Hematopoietic multipotent progenitor cell treated with erythropoietin and hydrocortisone succinate and interleukin-3 and kit ligand, for 17 days (in vitro differentiated cells): ENCODE measurements at places on chromosomes 1 and 21.

- DNase-seq: no peak
Observed at GRCh38 chr1:160460683-160461287, 60.4 kb downstream of the VANGL2 start.

DNA sequence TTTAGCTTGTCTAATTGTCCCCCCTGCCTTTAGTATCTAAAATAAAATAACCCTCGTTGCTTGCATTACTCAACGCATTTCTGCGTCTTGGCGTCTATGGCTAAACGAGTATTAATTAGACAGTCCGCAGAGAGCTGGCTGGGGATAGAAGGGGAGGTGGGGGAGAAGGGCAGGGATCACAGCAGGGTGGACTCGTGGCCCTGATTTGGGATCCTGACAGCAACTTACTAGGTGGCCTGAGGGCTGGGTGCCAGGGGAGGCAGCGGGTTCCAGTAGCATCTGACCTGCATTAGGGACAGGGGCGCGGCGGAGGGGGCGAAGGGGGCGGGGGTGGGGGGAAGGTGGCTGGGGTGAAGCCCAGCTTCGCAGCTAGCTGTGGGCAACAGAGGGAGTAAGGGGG, 1.1 kb upstream of the BACE2 start:
- no peak for DNase-seq

- no peak for DNase-seq
Observed at GRCh38 chr21:38170283-38170682, 86.5 kb upstream of the KCNJ15 start.

DNA sequence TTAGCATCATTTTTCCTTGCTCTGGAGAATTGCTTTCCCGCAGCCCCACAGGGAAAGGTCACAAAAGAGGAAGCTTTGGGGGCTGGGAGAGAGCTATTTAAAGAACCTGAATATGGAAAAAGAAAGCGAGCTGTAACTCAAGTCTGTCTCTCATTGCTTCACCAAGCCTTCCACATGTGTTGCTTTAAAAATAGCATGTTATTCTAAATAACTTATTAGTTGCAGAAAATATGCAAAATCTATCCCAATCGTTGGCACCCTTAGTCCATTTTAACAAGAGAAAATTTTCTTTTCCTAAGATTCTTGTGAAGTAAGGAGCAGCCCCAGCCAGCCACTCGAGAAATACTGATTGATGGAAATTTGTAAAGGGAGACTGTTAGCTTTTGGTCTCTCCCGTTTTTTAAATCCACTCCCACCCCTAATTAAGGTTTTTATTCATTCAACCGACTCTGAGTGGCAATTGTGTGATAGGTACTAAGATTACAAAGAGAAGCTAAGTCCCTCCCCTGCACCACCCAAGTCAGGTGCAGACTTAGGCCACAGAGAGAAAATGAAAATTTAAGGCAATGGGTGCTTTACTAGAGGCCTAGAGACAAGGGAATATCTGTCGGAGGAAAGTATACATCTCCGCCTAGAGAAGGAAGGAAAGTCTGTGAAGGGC, 802 bp downstream of the CYP4X1 start:
- no peak for DNase-seq

GRCh38 chr1:185896863-185897262, 162.7 kb downstream of the HMCN1 start:
- no peak for DNase-seq

DNA sequence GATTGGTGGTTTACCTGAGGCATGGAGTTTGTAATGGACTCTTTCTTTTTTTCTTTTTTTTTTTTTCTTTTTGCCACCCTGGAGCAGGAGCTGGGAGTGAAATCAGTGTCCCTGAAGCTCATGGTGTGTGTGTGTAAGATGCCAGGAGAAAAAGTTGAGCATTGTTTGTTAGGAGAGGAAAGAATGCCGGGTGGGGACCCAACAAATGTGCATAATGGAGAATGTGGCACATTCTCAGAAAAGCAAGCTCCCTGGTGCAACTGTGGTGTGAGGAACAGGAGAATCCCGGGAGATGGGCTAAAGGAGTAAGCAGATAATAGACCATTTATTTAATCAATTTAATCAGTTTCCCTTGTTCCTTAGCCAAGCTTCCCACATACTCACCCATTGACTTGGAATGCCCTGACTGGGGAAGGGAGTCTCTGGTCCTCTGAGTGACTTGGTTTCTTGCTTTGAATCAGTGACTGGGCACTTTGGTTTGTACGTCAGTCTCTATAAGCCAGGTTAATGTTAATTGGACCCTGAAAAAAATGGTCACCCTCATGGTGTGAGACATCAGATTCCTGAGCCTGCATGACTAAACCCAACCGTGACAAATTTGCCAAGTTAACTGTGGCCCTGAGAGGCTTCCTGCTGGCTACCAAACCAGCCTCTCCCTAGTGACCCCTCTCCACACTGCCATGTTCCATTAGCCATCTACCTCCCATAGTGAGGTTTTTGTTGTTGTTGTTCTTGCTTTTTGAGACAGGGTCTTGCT, 43.9 kb upstream of the ITPKB start:
- no peak for DNase-seq

DNA sequence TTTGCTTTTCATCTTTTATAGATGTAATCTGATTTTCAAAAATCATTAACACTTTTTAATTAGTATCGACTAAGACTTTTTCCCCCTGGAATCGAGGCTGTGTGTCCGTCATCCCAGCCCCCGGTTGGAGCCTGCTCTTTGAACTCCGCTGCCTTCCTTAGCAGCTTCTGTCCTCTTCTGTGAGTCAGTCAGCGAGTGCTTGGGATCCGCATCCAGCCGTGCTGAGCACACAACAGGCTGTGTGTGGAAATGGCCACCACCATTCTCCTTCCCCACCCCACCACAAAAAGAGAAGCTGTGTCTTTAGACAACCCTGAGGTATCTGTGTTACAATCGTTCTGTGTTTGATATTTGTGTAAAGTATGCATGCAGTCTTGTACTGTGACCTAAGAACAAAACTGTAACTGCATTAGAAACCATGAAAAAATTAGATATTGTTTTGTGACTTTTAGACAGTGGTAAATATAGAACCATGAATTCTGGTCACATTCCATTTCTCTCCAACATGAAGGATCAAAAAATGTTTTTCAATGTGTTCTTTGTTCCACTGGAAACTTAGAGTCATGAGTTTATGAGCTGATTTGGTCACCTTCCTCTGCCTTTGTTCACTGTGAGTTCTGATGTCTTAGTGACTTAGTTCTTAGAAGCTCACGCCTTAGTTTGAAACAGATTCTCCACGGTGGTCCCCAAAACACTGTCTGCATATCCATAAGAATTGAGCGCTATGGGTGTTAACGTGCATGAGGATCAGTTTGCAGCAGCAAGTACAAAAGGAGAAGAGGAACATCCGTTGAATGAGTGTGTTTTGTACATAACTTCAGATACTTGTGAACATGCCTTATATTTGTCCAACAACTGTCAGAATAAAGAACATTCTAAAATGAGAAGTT, 64.7 kb downstream of the VPS26C start:
- DNase-seq: no peak

DNA sequence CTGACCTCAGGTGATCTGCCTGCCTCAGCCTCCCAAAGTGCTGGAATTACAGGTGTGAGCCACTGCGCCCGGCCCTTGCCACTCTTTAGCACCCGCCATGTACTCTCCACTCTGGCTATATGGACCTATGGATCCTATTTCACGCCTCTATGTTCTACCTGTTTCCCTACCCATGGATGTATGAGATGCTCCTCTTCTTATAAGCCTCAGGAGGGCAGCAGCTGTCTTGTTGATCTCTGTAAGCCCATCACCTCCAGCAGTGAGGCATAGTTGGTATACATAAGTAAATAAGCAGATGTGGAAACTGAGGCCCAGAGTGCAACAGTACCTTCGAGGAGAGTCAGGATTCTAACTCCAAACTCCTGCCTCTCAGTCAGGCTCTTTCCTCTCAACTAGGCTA, 24.7 kb upstream of the ARTN start:
- DNase-seq: no peak

DNA sequence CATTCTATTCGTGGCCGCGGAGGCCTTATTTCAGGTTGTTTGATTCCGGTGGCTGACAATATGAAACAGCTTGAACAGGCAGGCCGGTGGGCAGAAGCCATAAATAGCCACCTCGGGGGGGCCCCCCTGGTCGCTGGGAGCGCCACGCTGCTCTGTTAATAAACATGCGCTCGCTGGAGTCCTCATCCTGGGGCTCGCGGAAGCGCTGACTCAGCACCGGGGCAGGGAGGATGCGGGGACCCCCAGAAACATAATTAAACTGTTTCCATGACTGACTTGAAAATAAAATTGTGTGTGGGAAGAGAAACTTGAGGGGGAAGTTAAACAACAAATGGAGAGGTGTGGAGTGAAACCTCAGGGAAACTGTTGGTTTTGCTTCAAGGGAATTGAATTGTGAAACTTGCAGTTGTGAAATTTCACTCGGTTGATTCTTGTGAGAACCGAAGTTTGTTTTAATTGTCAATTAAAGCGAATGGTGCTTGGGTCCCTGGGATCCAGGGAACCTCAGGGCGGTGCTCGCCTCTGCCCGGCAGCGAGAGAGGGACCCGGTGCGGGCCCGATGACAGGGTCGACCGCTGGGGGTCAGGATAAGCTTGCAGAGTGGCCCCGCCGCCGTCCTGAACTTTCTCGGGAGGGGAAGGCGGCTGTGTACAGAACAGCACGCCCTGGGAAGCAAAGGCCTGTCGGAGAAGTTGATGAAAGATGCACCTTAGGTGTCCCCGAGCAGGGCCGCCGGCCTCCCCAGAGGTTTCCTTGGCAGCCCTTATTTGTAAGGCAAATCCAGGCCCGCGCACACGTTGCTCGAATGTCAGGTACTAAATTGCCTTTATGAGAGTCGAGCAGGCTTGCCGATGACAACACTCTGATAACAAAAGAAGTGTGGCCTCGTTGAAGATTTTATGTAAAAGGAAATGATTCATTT, 176.9 kb upstream of the LMO4 start:
- no peak for DNase-seq

GRCh38 chr21:29423099-29423870, 124.6 kb downstream of the BACH1 start:
- DNase-seq: no peak

GRCh38 chr1:13513063-13513894, 524 bp downstream of the LRRC38 start:
- no peak for DNase-seq

DNA sequence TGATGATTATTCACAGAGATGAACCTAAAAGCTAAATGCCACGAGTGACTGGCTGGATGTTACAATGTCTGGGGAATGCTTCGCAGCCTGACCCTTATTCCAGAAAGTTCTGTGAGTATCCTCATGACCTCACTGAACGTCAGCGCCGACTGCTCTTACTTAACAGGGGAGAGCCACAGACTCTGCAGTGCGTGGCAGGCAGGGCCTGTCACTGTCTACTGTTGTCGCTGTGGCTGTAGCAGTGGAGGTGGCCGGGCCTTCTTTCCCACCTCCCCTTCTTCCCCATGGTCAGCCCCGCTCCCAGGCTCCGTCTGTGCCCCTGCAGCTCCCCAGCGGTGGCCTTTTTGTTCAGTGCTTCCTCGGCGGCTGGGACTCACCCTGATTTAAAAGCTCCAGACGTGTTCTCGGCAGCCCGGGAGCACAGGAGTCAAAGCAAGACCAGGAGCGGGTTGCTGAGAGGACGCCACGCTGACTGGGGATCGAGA, 52.2 kb upstream of the TARBP1 start:
- DNase-seq: no peak

- peak; percentile 63 for DNase-seq
Observed at GRCh38 chr21:38355992-38356781, 99.4 kb downstream of the KCNJ15 start.

DNA sequence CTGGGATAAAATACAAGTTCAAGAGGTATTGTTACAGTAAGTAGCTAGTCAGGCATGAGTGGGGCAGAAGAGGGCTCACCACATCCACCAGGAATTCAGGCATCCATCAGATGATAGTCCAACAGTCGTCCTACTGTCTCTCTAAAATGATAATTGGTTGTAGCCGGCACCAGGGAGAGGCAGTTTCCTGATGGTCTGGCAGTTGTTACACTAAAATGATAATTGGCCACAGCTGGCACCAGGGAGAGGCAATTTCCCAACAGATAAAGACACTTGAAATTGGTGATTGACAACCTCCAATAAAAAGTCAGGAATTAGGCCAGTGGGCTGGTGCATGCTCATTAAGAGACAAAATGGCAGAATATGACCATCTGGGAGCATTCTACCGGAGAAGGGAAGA, 545.8 kb downstream of the AMY1C start:
- no peak for DNase-seq

- DNase-seq: no peak
Observed at GRCh38 chr1:224057461-224058199, 56.3 kb upstream of the FBXO28 start.

GRCh38 chr1:205493241-205494085, 11.0 kb upstream of the CDK18 start:
- no peak for DNase-seq

GRCh38 chr1:42973286-42973685, 14.6 kb upstream of the SLC2A1 start:
- DNase-seq: peak; percentile 26

GRCh38 chr1:231882333-231882732, 255.7 kb downstream of the DISC1 start:
- DNase-seq: no peak

GRCh38 chr1:25643929-25644328, 27.3 kb downstream of the MAN1C1 start:
- DNase-seq: no peak

GRCh38 chr1:231232870-231233734, 7.9 kb upstream of the GNPAT start:
- no peak for DNase-seq

GRCh38 chr1:57599236-57599994, 175.6 kb upstream of the DAB1 start:
- DNase-seq: no peak

DNA sequence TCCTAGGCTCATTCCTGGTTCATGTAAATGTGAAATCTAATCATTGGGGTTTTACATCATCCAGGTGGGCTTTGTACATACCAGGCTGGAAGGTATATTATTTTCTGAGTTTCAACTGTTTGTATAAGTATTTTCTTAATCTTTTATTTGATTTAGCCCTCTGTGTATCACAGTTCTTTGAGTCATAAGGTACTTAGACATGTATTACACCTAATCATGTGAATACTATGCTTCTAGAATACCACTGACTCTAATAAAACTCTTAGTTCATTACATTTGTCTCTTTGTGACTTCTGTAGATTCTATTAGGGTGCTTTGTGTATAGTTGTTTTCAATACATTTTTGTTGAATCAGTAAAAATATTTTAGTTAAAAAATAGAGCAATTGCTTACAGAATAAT, 92.8 kb downstream of the ZFYVE9 start:
- DNase-seq: no peak

DNA sequence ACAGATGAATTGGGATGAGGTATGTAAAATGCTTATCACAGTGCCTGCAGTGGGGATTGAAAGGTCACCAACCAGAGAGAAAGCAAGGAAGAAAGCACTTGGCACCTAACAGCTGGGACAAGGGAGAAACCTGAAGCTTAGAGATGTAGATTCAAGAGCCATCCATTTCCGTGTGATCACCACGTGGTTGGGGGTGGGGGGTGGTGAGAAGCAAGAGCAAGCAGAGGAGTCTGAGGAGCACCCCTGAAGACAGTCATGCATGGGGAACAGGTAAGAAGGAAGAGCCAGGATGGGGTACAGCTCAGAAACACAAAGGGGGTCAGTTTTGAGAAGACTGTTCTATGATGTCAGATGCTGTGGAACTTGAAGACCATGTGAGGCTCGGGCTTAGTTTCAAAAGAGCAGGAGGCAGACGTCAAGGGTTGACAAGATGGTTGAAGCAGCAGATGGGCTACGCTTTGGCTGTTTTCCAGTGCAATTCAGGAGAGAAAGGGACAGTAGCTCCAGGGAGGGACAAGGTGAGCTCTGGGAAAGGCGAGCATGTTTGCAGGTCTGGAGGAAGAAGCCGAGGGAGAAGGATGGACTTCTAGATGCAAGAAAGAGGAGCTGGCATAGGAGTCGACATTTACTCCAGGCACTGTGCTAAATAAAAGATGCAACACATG, 17.4 kb downstream of the KANK4 start:
- DNase-seq: no peak
